ENCODE measurements at places on chromosomes 12 and 14.
A peak's percentile ranks its signal among the peaks of the same experiment; 100 is the strongest.

GRCh38 chr12:46209914-46210872, 58.6 kb downstream of the SLC38A1 start:
- peak; percentile 63 for DNase-seq

DNA sequence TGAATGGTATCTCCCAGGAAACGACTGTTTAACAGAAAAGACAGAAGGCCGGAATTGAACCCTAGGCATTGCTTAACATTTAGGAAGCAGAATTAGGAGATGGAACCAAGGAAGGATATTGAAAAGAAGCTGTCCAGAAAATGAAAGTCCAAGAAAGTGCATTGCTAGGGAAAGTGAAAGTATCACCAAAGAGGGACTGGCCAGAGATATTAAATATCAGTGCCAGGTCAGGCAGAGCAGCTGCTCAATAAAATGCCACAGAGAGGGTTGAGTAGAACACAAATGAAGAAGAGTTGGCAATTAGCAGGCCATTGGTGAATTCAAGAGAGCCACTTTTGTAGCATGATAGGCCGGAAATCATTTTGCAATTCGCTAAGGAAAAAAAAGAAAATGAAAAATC, 101.6 kb downstream of the CFAP54 start:
- DNase-seq, result no peak

DNA sequence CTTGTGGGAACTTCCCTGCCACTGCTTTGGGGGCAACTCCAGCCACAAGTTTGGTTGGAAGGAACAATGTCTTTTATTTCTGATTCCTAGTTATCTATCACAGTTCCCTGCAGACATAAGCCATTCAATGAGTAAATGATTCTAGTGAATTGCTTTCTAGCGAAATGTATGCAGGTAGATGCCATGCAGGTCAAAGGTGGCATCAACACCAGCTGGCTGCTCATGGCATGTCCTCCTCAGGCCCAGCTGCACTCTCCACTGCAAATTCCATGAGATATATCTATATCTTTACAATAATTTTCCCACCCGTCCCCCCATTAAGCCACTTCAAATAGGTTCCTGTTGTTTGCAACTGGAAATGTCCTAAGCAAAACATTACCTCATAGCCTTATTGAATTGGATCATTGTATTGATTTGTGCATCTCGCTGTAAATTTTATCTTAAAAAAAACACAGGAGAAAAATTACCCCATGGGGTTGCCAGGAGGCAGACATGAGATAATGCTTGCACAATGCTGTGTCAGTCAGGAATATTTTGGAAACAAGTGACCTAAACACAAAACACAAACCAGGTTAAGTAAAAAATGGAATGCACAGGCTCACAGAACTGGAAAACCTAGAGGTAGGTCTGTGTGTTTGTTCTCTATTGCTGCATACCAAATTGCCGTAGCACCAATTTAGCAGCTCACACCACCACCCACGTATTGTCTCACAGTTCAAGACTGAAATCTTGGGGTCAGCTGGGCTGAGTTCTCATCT, 32.8 kb upstream of the TXNRD1 start:
- DNase-seq, result no peak

- no peak for DNase-seq
Measured at GRCh38 chr14:73369428-73369827, 88.9 kb downstream of the NUMB start.

All from stomach (tissue), 19 donors.